ENCODE measurements at places on chromosomes 2 and 18.
A peak's percentile ranks its signal among the peaks of the same experiment; 100 is the strongest.

DNA sequence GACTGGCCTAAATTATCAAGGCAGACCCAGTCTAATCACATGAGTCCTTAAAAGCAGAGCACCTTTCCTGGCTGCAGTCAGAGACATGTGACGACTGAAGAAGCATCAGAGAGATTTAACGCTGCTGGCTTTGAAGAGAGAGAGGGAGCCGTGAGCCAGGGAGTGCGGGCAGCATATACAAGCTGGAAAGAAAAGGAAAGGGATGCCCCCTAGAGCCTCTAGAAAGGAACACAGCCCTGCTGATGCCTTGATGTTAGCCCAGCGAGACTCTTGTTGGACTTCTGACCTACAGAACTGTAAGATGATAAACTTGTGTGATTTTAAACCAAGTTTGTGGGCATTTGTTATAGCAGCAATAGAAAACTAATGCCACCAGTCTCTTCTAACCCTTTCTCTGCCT, 58.1 kb downstream of the HEATR5B start:
- DNase-seq, result peak; percentile 11

GRCh38 chr2:45647356-45647755, 4.1 kb upstream of the PRKCE start:
- no peak for DNase-seq

DNA sequence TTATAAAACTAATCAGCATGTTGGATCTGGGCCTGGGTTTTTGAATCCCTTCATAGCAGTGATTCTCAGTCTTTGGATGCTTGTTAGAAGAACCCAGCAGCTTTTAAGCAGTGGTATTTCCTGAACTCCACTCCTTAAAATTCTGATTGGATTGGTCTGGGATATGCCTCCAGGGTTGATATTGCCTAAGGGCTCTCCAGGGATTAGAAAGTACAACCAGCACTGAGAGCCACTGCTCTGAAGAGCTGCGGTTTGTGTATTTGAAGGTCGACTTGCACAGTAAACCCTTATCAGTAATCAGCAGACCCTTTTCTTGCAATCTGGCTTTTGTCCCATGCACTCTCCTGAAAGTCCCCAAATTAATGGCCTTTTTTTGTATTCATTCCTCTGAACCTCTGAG, 17.0 kb upstream of the RBMS1 start:
- peak; percentile 71 for DNase-seq

DNA sequence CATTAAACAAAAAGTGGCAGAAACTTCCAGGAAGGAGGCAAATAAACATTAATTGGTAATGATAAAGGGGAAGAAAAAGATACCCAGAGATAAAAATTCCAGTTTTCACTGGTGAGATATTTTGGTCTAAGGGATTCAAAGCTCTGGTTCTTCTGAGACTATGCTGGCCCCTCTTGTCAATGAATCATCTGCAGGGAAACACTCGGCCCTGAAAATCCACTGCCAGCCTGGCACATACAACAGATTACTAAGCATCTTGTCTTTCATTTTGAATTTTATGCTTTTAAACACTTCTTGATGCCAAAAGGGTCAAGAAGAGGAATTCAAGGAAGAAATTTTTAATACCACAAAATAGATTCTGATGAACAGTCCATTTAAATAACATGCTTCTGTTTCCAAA, 1603.8 kb upstream of the ZEB2 start:
- DNase-seq, result peak; percentile 63

DNA sequence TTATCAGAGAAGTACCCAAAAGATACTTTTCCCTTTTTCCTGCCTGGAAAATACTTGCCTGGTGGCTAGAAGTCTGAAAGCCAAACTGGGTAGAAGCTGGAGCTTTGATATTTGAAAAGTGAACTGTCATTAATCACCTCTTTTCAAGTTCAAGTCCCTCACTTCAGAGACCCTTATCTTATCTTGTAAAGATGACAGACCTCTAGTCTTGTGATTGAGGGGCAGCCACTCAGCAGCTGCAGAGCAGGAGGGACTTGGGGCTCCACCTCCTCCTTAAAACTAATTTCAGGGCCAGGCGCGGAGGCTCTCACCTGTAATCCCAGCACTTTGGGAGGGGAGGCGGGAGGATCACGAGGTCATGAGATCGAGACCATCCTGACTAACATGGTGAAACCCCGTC, 64.2 kb upstream of the CDCA7 start:
- no peak for DNase-seq
